NCI-H1092 treated with DMSO at 0.1 percent for 48 hours (cell line): ENCODE measurements at places on chromosomes 1 and 21.

DNA sequence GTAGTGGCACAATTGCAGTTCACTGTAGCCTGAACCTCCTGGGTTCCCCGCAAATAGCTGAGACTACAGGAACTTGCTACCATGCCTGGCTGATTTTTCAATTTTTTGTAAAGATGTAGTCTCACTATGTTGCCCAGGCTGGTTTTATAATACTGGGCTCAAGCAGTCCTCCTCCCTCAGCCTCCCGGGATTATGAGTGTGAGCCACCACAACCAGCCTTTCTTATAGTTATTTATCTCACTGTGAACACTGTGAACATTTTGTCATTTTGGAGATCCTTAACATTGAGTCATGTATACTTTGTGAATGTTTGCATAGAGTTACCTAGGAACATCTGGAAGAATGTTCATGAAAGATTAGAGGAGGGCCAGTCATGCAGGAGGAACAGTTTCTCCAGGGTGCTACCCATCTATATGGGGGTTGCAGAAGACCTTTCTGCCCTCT lies 127.1 kb upstream of the CACYBP start:
- DNase-seq = no peak

DNA sequence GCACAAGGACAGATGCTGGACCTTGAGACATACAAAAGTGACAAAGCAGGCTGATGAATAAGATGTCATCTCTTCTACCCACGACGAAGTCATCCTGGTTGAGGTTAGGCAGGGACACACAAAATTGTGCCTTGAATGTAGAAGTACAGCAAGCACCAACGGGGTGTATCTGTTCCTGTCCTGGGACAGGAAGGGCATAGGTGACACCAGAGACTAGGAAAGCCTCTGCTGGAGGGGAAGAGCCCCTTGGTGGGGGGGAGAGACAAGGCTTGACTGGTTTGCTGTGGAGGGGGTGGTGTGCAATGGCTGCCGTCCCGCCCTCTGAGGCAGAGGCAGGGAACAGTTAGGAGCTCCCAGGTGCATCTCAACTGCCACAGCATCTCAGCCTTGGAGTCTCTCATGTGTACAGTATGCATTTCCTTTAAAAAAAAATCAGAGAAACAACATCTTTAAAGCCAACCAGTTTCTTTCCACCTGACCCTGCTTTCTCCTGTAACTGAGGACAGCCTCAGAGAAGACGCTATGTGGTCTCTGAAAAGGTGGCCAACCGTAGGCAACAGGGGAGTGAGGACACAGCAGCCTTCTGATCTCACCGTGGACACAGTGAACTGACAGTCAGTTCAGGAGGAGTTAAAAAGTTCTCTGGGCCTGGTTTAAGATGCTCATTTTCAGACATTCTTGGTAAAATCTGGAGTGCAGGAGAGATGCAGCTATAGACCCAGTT lies 17.7 kb upstream of the GFI1 start:
- DNase-seq = no peak

DNA sequence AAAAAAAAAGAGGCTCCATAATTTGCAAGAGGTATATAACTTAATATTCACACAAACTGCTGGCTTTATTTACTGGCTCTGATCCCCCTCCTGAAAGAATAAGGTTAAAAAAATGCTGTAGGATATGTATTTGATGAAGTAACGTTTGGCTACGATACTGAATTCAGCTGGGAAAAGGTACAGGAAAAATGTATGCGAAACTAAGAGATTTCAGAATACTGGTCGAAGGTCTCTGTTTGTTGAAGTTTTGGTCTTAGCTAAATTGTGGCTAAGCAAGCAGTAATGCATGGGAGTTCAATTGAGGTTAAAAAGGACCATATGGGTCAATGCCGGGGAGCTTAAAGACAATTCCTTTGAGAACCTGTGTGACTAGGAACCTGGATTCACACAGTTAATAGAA lies 355.5 kb upstream of the NCAM2 start:
- no peak for DNase-seq

DNA sequence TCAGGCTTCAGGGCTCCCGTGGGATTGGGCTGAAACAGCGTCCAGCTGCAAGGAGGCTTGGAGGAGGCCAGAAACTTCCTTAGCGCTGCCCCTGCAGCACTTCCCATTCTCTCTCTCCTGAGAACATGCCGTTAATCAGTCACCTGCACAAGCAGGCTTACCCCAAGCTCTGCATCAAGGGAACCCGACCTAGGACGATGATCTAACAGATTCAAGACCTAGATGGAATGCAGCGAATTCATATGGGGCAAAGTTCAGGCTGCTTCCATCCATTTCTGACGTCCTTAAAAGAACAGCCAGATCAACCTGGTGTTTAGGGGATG lies 114.1 kb downstream of the ERG start:
- no peak for DNase-seq

GRCh38 chr1:243549108-243549507 lies 293.3 kb downstream of the SDCCAG8 start:
- no peak for DNase-seq

GRCh38 chr21:20108016-20108415 lies 890.2 kb upstream of the NCAM2 start:
- no peak for DNase-seq

DNA sequence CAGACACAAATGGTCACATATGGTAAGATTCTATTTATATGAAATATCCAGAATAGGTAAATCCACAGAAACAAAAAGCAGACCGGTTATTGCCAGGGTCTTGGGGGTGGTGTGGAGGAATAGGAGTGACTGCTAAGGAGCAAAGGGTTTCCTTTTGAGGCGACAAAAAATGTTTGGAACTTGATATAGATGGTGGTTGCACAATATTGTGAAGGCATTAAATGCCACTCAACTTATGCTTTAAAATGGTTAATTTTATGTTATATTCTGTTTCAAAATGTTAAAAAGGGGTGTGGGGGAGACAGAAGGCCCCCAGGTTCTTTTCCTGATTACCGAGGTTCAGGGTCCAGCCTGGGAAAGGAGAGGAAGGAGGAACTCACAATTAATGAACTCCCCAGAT lies 304.4 kb downstream of the RRAGC start:
- DNase-seq = no peak

DNA sequence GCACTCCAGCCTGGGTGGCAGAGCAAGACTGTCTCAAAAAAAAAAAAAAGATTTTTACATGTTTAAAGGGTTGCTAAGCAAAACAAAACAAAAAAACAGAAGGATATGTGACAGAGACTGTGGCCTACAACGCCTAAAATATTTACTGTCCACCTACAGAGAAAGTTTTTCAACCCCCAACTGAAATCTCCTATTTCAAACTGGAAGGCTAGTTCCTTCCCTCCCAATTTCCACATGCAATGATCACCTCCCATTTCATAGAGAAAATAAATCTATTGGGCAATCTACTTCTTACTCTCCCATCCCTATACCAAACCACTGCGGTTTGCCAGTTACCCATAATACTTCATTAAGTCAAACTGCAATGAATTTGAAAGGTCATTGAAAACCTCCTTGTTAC lies 74.2 kb downstream of the ST3GAL3 start:
- no peak for DNase-seq

DNA sequence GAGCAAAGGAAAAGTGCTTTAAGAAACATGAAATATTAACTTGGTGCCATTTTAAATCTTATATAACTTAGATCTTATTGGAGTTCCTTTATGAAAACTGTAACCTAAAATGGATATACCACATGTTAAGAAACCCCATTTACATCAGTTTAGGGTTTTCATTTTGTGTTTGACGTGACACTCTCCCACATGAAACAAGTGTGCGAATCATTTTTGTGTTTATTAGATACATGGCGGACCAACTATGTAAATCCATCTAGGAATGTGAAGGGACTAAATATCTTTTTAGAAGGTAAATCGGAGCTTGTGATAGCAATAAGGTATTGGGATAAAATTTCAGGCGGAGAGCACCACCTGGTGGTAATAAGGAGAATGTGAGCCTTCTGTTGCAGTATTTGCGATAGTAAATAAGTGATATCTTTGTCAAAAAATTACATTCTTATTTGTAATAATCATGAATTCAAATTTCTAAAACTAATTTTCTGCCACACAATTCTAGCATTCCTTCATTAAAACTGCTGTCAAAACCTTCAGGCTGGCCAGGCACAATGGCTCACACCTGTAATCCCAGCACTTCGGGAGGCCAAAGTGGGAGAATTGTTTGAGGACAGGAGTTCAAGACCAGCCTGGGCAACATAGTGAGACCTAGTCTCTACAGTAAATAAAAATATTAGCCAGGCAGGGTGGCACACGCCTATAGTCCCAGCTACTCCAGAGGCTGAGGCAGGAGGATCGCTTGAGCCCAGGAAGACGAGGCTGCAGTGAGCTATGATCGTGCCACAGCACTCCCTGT lies 31.3 kb downstream of the SMAP2 start:
- peak; percentile 77 for DNase-seq

GRCh38 chr1:66334318-66334717 lies 199.6 kb upstream of the SGIP1 start:
- DNase-seq = no peak

- DNase-seq = no peak
Measured at GRCh38 chr1:23718482-23718881, 24.8 kb upstream of the ELOA start.

GRCh38 chr1:32900371-32900955 lies 726 bp downstream of the TMEM54 start:
- no peak for DNase-seq

DNA sequence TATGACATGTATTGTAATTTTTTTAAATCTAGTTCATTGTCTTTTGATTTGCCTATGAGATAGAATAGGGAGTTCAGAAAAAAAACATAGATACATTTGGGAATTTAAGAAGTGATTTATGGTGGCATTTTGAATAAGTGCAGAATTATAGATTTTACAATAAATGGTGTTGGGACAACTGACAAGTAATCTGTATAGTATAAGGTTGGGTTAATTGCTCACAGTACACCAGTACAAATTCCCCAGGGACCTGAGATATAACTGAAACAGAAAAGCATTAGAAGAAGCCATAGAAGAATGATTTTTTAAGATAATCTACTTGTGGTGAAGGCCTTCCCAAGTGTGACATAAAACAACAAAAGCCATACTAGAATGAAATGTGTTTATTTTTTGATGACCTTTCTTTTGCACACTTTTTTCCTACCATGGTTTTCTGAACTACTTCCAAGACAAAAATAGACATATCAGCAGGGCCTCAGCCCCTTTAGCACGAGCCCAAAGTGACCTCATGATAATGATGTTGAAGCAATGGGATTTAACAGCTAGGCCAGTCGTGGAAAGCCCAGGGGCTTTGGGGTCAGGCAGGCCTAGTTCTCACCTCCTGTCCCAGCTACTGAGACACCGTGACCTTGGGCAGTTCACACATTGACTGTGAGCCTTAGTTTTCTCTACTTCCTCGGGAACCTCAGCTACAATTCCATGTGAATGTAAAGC lies 87.4 kb downstream of the GREM2 start:
- DNase-seq = no peak

- DNase-seq = no peak
Measured at GRCh38 chr1:100502052-100502792, 35.7 kb upstream of the GPR88 start.

DNA sequence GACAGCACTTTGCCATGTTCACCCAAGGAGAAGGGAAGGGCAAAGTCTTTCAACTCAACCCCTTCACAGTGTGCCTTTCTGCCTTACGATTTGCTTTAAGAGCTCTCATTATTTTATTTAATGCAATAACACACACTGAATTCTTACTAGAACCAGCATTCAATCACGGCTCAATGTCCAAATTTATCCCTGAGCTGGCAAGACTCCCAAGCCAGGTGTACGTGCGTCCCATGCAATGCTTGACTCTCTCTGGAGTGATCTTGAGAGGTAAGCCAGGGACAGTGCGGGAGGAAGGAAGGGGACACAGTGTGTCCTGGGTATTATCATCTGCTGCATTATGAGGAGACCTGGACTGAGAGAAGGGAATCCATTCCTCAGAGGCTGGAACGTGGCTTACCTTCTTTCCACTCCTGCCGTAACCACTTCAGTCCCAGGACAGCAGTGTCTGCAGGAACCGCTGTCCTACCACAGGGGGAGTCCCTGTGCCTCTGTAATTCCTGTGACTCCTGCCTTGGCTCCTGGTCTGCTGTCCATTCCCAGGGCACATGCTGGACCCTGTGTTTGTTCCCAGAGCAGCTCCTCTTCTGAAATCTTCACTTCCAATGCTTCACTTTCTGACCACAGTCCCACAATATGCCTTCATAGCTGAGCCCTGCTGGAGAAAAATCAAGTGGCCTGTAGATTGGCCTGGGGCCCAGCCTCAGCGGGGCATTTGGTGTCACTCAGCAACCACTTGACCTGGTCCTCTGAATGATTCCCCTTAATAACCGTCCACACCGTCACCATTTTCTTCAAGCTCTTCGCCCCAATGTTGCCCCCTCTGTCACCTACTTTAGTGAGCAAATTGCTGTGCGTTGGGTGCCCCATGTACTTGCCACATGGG lies 28.6 kb upstream of the STUM start:
- DNase-seq = peak; percentile 85

- no peak for DNase-seq
Measured at GRCh38 chr1:172279939-172280636, 140.4 kb upstream of the C1orf105 start.
